ENCODE measurements at places on chromosomes 3 and 15.

GRCh38 chr3:9852528-9852927 lies 8.7 kb upstream of the RPUSD3 start:
- no peak for DNase-seq

GRCh38 chr15:62465173-62465572 lies 300.1 kb upstream of the C2CD4B start:
- DNase-seq = no peak

GRCh38 chr15:74748322-74748946 lies at the start of gene CYP1A2:
TSS of gene CYP1A2 (plus strand) at chr15:74748845. CDS start at chr15:74749739, 894 bp downstream.
- no peak for DNase-seq

DNA sequence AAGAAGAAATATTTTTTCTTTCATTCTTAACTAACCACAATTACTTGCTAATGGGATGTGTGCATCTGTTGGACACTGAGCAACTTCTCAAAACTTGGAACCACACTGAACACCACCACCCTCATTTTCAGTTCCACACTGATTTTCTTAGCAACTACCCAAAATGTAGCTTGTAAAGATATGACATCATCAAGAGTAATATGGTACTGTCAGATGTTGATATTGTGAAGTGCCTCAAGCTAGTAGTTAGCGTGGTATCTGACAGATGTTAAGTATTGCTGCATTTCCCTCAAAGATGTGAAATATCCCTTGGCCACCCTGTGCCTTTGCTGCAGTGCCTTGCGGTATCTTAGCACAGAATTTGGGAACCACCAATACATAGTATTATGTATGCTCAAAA lies 9.3 kb downstream of the RFTN1 start:
- peak; percentile 64 for DNase-seq

GRCh38 chr3:146134348-146135117 lies 26.5 kb downstream of the PLOD2 start:
- DNase-seq = no peak

All from GM13977 (cell line).